ENCODE measurements at places on chromosomes 11 and 22. TPM values are rescaled to one million over a fixed set of nuclear protein-coding genes. Genes with fewer than 3 reads are reported as not detected.

DNA sequence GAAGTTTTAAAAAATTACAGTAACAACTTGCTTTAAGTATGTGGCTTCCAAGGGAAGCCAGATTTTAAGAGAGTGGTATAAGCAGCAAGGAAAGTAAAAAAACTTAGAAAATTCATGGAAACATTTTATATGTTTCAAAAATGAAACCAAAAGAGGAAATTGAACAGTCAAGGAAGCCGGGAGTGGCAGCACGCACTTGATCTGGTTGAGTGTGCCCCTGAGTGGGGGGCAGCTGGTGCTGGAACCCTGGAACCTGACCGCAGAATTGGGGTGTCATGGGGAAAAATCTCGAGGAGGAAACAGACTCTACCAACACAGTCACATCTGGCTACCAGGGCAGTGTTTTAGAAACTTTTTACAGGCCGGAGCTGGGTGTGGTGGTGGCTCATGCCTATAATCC, 14.0 kb downstream of the MICALL1 start:
- no peak for DNase-seq

DNA sequence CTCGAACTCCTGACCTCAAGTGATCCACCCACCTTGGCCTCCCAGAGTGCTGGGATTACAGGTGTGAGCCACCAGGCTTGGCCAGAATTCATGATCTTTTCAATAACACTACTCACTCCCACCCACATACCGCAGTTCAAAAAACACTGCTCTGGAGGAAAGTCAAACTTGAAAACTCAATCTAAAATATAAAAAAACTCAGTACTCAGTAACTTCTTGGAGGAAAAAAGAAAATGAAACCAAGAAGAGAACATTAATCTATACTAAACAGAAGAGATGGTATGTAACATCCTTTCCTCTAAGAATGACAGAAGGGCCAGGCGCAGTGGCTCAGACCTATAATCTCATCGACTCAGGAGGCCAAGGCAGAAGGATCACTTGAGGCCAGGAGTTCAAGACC, 58.3 kb downstream of the MRTFA start:
- no peak for DNase-seq

GRCh38 chr11:79094616-79095015, 346.2 kb downstream of the TENM4 start:
- DNase-seq = no peak

Gene OR8D1
- total RNA-seq = not detected

Gene RASSF10
- 3.1 TPM for total RNA-seq

Measured in right cardiac atrium (tissue), 5 donors.